T follicular helper cell (primary cell): ENCODE measurements at places on chromosomes 3 and 15.

GRCh38 chr3:126546013-126546412, 12.7 kb downstream of the C3orf22 start:
- DNase-seq: no peak

DNA sequence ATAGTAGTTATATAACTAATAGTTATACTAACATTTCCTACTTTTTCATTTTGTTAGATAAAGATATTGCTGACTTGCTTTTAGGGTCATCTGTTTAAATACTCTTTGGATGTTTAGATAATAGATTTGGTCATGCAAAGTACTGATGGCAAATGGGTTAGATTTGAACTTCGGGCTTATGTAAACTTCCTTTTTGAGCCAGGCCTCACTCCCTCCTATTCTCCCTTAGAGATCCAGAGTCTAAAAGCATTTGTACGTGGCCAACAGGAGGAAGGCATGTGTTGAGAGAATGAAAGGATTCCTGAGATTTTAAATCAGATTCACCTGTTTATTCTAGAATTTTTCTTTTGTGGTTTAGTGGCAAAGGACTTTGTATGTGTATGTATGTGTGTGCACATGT, 106.4 kb upstream of the GBE1 start:
- no peak for DNase-seq

DNA sequence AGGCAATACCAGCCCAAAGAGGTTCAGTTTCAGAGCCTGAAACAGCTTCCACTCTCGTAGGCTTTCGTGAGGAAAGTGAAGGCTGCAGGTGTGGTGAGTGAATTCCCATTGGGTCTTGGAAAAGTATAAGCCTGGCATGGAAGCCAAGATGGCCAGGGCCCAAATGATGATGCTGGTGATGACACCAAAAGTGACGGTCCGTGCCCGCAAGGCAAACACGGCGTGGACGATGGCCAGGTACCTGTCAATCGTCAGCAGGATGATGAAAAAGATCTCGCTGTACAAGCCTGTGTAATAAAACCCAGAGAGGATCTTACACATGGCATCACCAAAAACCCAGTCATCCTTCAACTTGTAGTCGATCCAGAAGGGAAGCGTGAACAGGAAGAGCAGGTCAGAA, 4.4 kb downstream of the CCR1 start:
- DNase-seq: no peak

- DNase-seq: no peak
Observed at GRCh38 chr3:167675848-167676247, 22.1 kb upstream of the WDR49 start.
